LHCN-M2 (cell line): ENCODE measurements at places on chromosomes 7 and 10. TPM values are rescaled to one million over a fixed set of nuclear protein-coding genes. Genes with fewer than 3 reads are reported as not detected.

Gene ELOVL3
- 4.9 and 6.4 TPM in 2 replicates for total RNA-seq

Gene VAX1
- not detected in 2 replicates for total RNA-seq

Gene SEMA3D
- under 0.01 TPM in 1 of 2 replicates, not detected in the other for total RNA-seq

Gene CPXM2
- not detected in 2 replicates for total RNA-seq

Gene KIF20B
- total RNA-seq, result 44.4 and 48.6 TPM in 2 replicates

Gene FAM13C
- total RNA-seq, result 19.0 and 20.4 TPM in 2 replicates

Gene TMEM178B
- 0.34 and 0.45 TPM in 2 replicates for total RNA-seq

Gene RINT1
- 21.7 and 23.8 TPM in 2 replicates for total RNA-seq

Gene IRF5
- total RNA-seq, result 0.19 and 0.75 TPM in 2 replicates

Gene H2AZ2
- total RNA-seq, result 433 and 479 TPM in 2 replicates

Gene SRRM3
- 0.40 and 1.3 TPM in 2 replicates for total RNA-seq

Gene NUP205
- total RNA-seq, result 106 and 116 TPM in 2 replicates

Gene C10orf67
- total RNA-seq, result 0.11 and 0.19 TPM in 2 replicates

Gene PON1
- 0.75 TPM in 1 of 2 replicates, not detected in the other for total RNA-seq

Gene SMKR1
- 0.46 and 0.71 TPM in 2 replicates for total RNA-seq

Gene SUN3
- not detected in 2 replicates for total RNA-seq

Gene TRIM50
- not detected in 2 replicates for total RNA-seq

Gene ARHGEF5
- total RNA-seq, result 1.3 and 1.5 TPM in 2 replicates

Gene PRF1
- total RNA-seq, result not detected in 2 replicates

Gene SLC26A5
- total RNA-seq, result not detected in 2 replicates

Gene CALML3
- total RNA-seq, result not detected in 2 replicates

Gene MPLKIP
- 42.6 and 52.2 TPM in 2 replicates for total RNA-seq

Gene NPC1L1
- total RNA-seq, result not detected in 2 replicates

Gene ST8SIA6
- 0.32 and 0.57 TPM in 2 replicates for total RNA-seq

Gene CASP7
- 25.8 and 35.5 TPM in 2 replicates for total RNA-seq

Gene SPAG6
- total RNA-seq, result not detected in 2 replicates

Gene GSTO2
- 0.38 and 0.46 TPM in 2 replicates for total RNA-seq

Gene CTTNBP2
- total RNA-seq, result 7.5 and 7.6 TPM in 2 replicates

Gene BCAP29
- 214 and 242 TPM in 2 replicates for total RNA-seq

Gene HTRA1
- total RNA-seq, result 1,894 and 1,897 TPM in 2 replicates
